MG63 (cell line): ENCODE measurements at places on chromosomes 1 and 21. TPM values are rescaled to one million over a fixed set of nuclear protein-coding genes. Genes with fewer than 3 reads are reported as not detected.

MAB21L3 gene
- 1.3 TPM in 1 of 2 replicates, not detected in the other for total RNA-seq

OR2T11 gene
- total RNA-seq, result not detected in 2 replicates

KRTAP20-3 gene
- total RNA-seq, result not detected in 2 replicates

RPRD2 gene
- total RNA-seq, result 2.5 and 10.6 TPM in 2 replicates

BRDT gene
- not detected in 2 replicates for total RNA-seq

FCER1G gene
- total RNA-seq, result 5.3 TPM in 1 of 2 replicates, not detected in the other

NR1I3 gene
- not detected in 2 replicates for total RNA-seq

ETNK2 gene
- total RNA-seq, result 11.1 and 11.2 TPM in 2 replicates

HEYL gene
- 0.10 and 1.0 TPM in 2 replicates for total RNA-seq

INAVA gene
- total RNA-seq, result not detected in 2 replicates

GBP4 gene
- total RNA-seq, result 0.07 and 1.1 TPM in 2 replicates

LCA5L gene
- 0.59 TPM in 2 replicates for total RNA-seq

LCK gene
- total RNA-seq, result not detected in 2 replicates

ALX3 gene
- 11.3 and 14.9 TPM in 2 replicates for total RNA-seq

CA6 gene
- total RNA-seq, result not detected in 2 replicates

ARHGAP30 gene
- total RNA-seq, result not detected in 2 replicates

TCEA3 gene
- total RNA-seq, result not detected in 2 replicates

HES4 gene
- 17.6 and 25.5 TPM in 2 replicates for total RNA-seq

STYXL2 gene
- total RNA-seq, result 0.07 TPM in 1 of 2 replicates, not detected in the other

LAPTM5 gene
- 0.30 TPM in 1 of 2 replicates, not detected in the other for total RNA-seq

MYOM3 gene
- 0.13 TPM in 1 of 2 replicates, not detected in the other for total RNA-seq

TTC3 gene
- 61.0 and 130 TPM in 2 replicates for total RNA-seq

ZNF678 gene
- 0.79 and 2.1 TPM in 2 replicates for total RNA-seq

FAM167B gene
- total RNA-seq, result 0.30 TPM in 1 of 2 replicates, not detected in the other

NUP210L gene
- total RNA-seq, result not detected in 2 replicates

MYOG gene
- not detected in 2 replicates for total RNA-seq

C1orf53 gene
- 7.6 and 12.6 TPM in 2 replicates for total RNA-seq

RORC gene
- total RNA-seq, result 0.63 TPM in 1 of 2 replicates, not detected in the other

TLR5 gene
- total RNA-seq, result 0.30 and 0.33 TPM in 2 replicates

KRTAP13-2 gene
- total RNA-seq, result not detected in 2 replicates

HES5 gene
- total RNA-seq, result not detected in 2 replicates

F5 gene
- not detected in 2 replicates for total RNA-seq

HAX1 gene
- 212 and 243 TPM in 2 replicates for total RNA-seq

KCNE1 gene
- not detected in 2 replicates for total RNA-seq

HMCN1 gene
- total RNA-seq, result under 0.01 TPM in 1 of 2 replicates, not detected in the other

ERG gene
- 4.4 and 7.6 TPM in 2 replicates for total RNA-seq

CD5L gene
- total RNA-seq, result not detected in 2 replicates

HTR1D gene
- total RNA-seq, result 0.20 TPM in 1 of 2 replicates, not detected in the other

USP1 gene
- total RNA-seq, result 39.8 and 71.3 TPM in 2 replicates

LCE6A gene
- total RNA-seq, result not detected in 2 replicates

MYBPH gene
- total RNA-seq, result not detected in 2 replicates

NEK2 gene
- total RNA-seq, result 42.1 and 56.8 TPM in 2 replicates

KCNJ15 gene
- total RNA-seq, result not detected in 2 replicates

FCAMR gene
- total RNA-seq, result not detected in 2 replicates

CFHR3 gene
- total RNA-seq, result not detected in 2 replicates

AUNIP gene
- total RNA-seq, result 10.3 and 20.6 TPM in 2 replicates

OXCT2 gene
- not detected in 2 replicates for total RNA-seq
